Left ventricle myocardium superior (tissue), 1 donor: ENCODE measurements at places on chromosomes 13 and 19.

GRCh38 chr13:49308097-49308875 lies 60.6 kb downstream of the CDADC1 start:
- DNase-seq: peak; percentile 88

DNA sequence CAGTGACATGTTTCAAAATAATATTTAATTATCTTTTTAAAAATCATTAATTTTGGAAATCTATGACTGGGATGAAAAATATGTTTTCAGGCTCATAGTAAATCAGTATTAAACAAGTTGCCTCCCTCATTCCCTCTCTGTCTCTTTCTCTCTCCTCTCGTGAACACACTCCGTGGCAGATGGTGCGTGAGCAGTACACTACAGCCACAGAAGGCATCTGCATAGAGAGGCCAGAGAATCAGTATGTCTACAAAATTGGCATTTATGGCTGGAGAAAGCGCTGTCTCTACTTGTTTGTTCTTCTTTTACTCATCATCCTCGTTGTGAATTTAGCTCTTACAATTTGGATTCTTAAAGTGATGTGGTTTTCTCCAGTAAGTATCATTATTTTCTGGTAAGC lies 22.7 kb downstream of the SGCG start:
- no peak for DNase-seq

DNA sequence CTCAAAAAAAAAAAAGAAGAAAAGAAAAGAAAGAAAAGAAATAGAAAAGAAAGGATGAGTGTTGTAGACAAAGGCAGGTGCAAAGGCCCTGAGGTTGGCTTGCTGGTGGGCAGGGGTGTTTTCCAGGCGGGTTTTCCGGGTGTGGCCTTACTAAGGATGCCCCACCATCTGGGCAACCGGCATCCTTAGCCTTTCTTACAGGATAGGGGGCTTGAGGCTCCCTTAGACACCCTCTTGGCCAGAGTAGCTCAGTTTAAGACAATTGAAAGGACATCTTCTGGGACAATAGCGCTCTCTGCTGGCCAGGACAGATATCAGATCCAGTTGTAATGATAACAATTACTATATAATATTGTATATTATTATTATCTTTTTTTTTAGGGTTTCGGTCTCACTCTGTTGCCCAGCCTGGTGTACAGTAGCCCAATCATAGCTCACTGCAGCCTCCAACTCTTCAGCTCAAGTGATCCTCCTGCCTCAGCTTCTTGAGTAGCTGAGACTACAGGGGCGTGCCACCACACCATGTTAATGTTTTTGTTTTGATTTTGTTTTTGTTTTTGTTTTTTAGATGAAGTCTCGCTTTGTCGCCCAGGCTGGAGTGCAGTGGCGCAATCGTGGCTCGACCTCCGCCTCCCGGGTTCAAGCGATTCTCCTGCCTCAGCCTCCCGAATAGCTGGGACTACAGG lies 1.4 kb upstream of the QTRT1 start:
- no peak for DNase-seq

- peak; percentile 98 for DNase-seq
Observed at GRCh38 chr19:40420766-40421765, 4.7 kb downstream of the SERTAD1 start.

- DNase-seq: no peak
Observed at GRCh38 chr19:36987091-36987490, 71.0 kb downstream of the ZNF568 start.

DNA sequence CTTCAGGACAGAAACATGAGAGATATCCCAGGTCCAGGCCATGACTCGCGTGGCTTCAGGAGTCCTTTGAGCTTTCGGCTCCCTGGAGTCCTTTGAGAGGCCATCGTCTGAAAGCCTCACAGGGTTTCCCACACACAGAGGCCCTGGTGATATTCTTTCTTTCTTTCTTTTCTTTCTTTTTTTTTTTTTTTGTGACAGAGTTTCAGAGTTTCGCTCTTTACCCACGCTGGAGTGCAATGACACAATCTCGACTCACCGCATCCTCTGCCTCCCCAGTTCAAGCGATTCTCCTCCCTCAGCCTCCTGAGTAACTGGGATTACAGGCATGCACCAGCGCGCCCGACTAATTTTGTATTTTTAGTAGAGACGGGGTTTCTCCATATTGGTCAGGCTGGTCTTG lies 5.5 kb downstream of the SIN3B start:
- DNase-seq: no peak

DNA sequence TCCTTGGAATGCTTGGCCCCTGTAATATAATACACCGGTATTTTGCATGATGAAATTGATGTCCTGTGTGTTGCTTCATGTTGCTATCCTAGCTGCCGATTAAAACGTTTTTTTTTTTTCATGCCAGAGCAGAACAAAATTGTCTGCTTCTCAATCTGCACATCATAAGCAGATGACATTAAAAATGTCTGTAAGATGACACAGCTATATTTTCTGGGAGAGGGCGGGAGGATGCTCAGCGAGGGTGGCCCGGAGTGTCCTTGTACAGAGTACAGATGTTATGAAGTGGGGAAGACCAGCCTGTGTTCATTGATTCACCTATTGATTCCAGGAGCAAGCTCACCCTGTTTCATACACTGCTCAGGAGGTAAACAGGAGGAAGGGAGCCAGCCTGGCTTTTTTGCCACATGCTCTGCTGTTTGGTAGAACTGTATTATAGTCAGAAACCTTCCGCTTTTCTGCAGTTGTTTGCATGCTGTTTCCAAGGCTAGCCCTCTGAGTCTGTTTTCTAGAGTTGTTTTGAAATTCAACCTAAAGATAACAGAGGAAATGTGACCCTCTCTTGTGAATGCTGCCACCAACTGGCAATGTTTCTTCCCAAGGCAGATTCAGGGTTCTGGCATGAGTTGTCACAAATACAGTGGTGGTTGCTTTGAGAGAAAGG lies 4.7 kb upstream of the IRS2 start:
- DNase-seq: no peak

GRCh38 chr19:47331931-47332547 lies at the start of gene C5AR2:
TSS of gene C5AR2 (plus strand) at chr19:47332175. CDS start at chr19:47340800, 8,625 bp downstream.
- DNase-seq: no peak

DNA sequence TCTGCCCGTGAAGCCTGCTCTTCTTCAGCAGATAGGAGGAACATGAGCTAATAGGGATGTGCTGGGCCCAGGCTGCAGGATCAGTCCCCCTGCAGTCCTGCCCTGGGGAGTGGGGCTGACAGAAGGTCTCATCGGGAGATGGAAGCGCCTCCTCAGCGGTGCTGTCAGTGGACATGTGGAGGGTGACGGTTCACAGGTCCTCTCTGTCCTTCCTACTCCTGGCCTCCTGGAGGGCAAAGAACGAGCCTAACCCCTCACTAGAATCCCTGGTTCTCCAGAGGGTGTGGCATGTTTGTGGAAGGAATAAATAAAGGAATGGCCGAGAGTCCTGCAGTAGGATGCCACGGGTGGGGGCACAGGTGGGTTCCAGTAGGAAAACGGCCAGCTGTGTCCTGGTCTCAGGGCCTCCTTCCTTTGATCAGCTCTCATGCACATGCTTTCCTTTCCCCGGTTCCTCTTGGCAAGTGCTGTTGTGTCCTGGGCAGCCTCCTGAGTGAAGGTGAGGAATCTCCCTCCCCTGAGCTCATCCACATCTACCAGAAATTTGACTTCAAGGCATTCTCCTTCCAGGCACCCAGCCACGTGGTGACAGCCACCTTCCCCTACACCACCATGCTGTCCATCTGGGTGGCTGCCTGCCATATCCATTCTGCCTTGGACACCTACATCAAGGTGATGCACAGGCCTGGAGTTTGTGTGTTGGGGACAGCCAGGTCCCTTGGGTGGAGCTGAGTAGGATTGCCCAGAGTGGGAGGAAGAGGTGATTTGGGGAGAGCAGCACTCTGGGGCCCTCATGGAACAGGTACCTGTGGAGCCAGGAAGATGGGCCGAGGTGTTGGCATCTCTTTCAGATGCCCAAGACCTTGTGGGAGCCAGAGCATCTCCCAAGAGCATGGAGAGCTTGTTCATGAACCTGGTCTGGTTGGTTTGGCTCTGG lies 28.6 kb upstream of the ZNF492 start:
- DNase-seq: no peak

- DNase-seq: no peak
Observed at GRCh38 chr13:51501592-51502152, 48.8 kb upstream of the INTS6 start.

GRCh38 chr13:106814463-106814862 lies 246.5 kb upstream of the ARGLU1 start:
- no peak for DNase-seq

GRCh38 chr13:59016250-59016649 lies 1147.5 kb downstream of the DIAPH3 start:
- DNase-seq: no peak

DNA sequence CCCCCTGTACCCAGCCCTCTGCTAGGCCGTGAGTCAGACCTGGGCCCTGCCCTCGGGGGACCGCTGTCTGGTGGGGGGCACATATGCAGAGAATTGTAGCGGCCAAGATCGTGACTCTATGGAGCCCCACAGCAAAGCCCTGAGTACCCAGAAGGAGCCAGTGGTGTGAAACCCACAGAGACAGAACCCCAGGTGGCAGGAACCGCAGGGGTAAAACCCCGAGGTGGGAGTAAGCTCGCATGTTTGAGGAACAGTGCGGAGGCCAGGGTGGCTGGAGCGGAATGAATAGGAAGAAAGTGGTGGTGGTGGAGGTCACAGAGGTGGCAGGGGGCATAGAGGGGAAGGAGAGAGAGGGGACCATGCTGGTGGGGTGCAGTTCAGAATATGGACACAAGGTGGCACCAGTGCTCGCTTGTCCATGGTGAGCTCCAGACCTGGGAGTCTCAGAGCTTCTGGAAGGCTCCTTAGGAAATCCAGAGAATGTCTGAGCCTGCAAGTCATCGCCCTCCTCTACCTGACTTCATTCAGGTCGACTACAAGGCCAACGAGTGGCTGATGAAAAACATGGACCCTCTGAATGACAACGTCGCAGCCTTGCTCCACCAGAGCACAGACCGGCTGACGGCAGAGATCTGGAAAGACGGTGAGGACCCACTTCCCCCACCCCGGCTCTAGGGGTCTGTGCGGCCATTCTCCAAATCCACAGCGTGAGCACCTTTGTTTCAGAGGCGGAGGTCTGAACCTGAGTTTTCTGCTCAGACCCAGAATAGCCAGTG lies 48.9 kb downstream of the MYH14 start:
- DNase-seq: no peak

- DNase-seq: no peak
Observed at GRCh38 chr13:100815476-100816046, 141.0 kb upstream of the TMTC4 start.

GRCh38 chr13:28620011-28620830 lies 38.7 kb upstream of the POMP start:
- DNase-seq: no peak

DNA sequence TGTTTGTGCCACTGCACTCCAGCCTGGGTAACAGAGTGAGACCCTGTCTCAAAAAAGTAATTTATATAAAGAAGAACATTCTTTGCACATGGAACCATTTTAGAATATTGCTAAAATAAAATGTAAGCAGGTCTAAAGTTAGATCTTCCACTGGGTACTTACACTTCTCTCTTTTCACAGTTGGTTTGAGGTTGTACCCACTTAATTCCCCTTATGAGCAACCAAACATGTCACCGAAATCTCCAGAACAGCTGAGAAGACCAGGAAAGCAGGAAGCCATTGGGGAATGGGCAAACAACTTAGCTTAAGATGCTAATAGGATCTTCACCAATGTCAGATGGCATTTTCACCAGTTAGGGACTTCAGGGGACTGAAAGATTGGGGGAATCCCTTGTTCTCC lies 18.8 kb downstream of the NLRP4 start:
- no peak for DNase-seq

GRCh38 chr19:42132030-42132628 lies at the start of gene POU2F2:
TSS of gene POU2F2 (minus strand) at chr19:42132446. CDS start at chr19:42132411, 35 bp downstream.
- peak; percentile 64 for DNase-seq

DNA sequence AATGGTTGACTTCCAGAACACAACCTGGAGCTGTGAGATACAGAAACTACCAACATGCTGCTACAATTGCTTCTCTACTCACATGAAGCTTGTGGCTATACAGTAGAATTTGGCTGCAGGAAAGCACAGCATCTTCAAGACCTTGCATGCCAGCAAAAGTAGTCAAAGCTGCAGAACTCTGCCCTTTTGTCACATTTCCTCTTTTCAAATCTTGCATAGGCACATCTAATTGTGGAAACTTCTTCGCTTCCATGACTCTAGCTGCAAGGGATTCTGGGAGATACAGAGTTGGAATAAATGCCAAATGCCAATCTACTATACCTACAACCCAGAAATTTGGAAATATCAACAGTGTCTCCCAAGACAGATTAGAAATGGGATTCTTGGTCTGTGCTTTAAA lies 462.2 kb downstream of the FOXO1 start:
- DNase-seq: no peak
